Stimulated activated naive CD8-positive, alpha-beta T cell treated with anti-CD3 and anti-CD28 coated beads, Interleukin-15, Interleukin-2, amounts not matched to agents 100 U/mL and 50 U/mL, for 24 hours (primary cell): ENCODE measurements at places on chromosomes 3 and 15.

- DNase-seq, result no peak
These were observed 58.6 kb upstream of the NUDT16 start for GRCh38 chr3:131323014-131323413.

DNA sequence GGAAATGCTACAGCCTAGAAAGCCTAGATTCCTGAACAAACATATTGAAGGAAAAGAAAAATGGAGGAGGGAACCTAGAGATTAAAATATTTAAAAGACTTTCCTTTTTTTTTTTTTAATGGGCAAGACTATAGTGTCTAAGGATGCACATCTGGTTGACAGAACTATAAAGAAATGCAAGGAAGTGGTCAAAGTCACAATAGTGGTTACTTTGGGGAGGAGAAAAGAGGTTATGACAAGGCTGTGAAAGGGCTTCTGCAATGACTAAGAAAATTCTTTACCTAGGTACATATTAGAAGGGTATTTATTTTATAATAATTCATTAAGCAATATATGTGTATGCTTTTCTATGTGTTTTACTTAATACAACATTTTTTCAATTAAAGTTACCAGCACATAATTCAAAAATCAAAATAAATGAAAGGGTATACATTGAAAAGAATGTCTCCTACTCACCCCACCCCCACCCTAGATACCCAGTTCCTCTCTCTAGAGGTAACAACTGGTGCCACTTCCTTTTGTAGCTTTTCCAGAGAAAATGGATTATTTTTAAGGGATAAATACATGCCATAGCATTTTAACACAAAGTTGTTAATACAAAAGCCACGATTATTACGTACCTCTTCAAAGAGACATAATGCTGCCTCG, 70.1 kb downstream of the HERC1 start:
- DNase-seq, result no peak

DNA sequence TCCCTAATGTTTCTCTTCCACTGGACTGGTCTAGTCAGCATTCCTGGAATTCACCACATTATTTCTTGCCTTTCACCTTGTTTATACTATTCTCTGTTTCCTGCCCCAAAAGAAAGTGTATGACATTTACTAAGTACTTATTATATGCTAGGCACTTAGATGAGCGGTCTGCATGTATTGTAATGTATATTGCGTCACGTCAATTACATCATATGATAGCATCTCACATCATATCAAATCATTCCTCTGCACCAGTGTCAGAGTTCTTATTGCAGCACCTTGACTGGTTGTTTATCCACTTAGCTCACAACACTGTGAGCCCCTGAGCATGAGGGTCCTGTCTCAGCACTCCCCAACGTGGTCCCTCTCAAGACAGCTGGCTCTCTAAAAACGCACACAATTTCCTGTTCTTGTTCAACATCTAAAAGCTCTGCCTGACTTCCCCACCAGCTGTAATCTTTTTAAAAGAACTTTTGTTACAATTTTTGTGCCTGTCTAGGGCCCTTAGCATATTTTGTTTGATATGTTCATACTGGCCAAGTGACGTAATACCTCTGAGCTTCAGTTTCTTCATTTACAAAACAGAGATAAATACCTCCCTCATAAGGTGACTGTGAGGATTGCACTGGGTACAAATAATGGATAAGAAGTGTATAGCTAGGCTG, 58.8 kb downstream of the ARHGAP31 start:
- no peak for DNase-seq

GRCh38 chr3:69539134-69539533, 153.2 kb upstream of the FRMD4B start:
- DNase-seq, result no peak

GRCh38 chr3:120780977-120781376, 38.4 kb downstream of the GTF2E1 start:
- no peak for DNase-seq

- DNase-seq, result no peak
These were observed 86.4 kb upstream of the RORA start for GRCh38 chr15:61315471-61315870.

DNA sequence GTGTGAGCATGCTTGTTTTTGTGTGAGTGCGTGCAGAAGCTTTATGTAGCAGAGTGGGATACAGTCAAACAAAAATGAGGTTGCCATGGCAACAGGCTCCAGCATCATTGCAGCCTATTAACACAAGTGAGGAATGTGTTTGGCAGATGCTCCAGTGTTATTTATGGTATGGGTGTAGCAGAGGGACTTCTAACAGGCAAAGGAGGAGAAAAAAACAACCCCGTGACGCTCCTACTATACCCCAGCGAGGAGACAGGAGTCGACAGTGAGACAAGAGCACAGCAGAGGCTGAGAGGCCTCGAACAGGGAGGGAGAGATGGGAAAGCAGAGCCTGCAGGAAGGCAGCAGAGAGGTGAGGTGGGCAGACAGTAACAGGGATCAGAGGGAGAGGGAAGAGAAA, 4.9 kb downstream of the ADCY5 start:
- no peak for DNase-seq

- no peak for DNase-seq
These were observed 50.1 kb downstream of the FRMD5 start for GRCh38 chr15:44144992-44145391.

GRCh38 chr15:34182942-34183341, 27.0 kb downstream of the KATNBL1 start:
- no peak for DNase-seq

GRCh38 chr15:29860872-29861271, 38.6 kb upstream of the TJP1 start:
- DNase-seq, result no peak

- peak; percentile 28 for DNase-seq
These were observed 4.8 kb upstream of the MECOM start for GRCh38 chr3:169668072-169668956.

DNA sequence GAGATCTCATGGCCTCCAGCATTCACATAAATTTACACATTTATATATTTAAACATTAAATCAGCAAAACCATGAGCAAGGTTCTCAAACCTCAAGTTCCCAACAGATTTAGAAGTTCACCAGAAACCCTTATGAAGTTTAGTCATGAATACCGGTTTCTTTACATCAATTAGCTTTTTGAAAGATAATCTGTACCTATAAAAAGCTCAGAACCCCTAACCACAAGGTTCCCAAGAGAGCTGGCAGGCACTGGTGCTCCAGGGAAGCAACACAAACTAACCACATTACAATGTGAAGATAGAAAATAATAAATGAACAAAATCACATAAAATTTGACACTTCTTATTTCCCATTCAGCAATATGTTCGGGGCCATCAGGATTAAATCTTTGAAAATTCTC, 150.9 kb downstream of the FBN1 start:
- DNase-seq, result no peak

DNA sequence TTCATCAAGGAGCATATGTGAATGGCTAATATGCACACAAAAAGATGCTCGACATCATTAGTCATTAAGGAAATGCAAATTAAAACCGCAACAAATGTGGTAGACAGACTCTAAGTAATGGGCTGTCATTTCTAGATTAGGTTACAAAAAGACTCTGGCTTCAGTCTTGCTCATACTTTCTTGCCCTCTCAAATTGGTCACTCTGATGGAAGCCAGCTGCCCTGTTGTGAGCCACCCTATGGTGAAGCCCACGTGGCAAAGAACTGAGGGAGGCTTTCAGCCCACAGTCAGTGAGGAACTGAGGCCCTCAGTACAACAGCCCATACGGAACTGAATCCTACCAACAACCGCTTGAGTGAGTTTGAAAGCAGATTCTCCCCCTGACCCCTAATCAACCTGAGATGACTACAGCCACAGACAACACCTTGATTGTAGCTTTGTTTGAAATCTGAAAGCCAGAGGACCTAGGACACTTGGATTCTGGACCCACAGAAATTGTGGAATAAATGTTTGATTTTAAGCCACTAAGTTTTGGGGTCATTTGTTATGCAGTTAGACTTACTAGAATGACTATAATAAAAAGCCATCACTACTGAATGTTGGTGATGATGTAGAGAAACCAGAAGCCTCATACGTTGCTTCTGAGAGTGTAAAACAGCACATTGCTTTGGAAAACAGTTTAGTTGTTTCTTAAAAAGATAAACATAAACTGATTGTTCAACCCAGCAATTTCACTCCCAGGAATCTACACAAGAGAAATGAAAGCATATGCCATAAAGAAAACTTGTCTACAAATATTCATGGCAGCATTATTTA, 45.7 kb downstream of the EHHADH start:
- no peak for DNase-seq

DNA sequence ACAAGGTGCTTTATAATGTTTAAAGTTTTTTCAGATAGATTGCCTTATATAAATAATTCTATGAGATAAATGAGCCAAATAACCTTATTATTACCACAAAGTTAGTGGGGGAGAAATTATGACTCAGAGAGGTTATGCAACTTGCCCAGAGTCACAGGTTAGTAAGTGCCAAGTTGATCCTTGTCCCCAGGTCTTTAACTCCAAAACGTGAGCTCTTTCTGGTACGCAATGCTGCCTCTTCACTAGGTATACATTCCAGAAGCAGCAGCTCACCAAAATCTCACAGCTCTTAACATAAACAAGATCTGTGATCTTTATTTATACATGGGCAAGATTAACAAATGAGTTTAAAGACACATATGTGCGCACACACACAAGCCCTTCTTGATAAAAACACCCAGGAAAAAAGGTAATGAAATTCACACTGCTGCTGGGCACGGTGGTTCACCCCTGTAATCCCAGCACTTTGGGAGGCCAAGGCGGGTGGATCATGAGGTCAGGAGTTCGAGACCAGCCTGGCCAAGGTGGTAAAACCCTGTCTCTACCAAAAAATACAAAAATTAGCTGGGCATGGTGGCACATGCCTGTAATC, 59.8 kb upstream of the NR2F2 start:
- DNase-seq, result no peak

GRCh38 chr3:134486577-134487041, 752 bp downstream of the CEP63 start:
- no peak for DNase-seq

- DNase-seq, result peak; percentile 48
These were observed 757.0 kb upstream of the NECTIN3 start for GRCh38 chr3:110314512-110315114.

GRCh38 chr15:101615986-101616848, 36.0 kb downstream of the TM2D3 start:
- DNase-seq, result no peak

GRCh38 chr3:126213379-126214028, 33.1 kb upstream of the ALDH1L1 start:
- no peak for DNase-seq

- no peak for DNase-seq
These were observed 219.7 kb upstream of the COL8A1 start for GRCh38 chr3:99418709-99419108.

- DNase-seq, result no peak
These were observed 91.7 kb downstream of the FRMD4B start for GRCh38 chr3:69294014-69294766.

- DNase-seq, result peak; percentile 90
These were observed 105.5 kb downstream of the IQSEC1 start for GRCh38 chr3:12967606-12968351.

DNA sequence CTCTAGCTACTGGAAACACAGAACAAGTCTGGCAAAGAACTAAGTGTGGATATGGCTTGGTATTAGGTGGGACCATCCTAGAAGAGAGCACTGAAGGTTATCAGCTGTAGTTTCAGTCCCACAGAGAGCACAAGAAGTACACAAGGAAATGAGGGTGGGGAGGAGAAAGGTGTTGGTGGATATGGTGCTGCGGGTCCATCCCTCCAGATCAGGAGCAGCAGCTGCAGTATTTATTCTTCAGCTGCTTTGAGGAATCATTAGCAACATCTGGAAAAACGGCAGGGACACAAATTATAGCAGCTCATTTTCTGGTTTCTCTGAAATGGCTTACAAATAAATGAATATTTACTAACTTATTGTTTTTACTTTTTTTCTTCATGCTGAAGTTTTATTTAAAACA, 29.0 kb downstream of the CD80 start:
- no peak for DNase-seq

DNA sequence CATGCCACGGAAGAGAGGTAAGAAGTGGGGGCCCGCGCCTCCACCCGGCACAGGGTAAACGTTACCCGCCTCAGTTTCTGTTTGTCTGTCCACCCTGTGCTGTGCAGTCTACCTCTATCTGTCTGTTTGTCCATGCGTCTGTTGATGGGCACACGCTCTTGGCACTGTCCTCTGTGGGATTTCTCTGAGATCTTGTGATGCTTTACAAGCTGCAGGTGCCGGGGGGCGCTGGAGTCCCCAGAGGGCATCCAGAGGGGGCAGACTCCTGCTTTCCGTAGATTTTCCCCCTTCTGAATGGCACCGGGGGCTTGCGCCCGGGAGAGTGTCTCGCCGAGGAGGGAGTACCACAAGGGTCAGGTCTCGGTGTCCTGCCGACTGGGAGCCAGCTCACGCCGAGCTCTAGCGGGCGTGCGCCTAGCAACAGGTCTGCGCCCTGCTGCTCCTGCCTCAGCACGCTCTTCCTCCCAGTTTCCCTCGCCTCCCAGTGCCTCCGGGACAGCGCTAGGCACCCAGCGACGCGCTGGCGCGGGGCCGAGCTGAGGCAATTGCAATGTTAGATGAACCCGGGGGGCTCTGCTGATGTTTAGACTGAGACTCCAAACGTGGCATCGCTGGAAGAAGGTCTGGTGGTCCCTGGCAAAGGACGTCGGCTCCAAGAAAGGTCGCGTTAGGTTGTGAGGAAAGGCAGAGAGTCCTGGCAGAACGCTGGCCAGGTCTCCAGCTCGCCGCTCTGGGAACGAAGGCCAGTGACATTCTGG, 667 bp downstream of the CEMIP start:
- DNase-seq, result no peak

GRCh38 chr15:58298879-58299850, 132.6 kb upstream of the LIPC start:
- no peak for DNase-seq

DNA sequence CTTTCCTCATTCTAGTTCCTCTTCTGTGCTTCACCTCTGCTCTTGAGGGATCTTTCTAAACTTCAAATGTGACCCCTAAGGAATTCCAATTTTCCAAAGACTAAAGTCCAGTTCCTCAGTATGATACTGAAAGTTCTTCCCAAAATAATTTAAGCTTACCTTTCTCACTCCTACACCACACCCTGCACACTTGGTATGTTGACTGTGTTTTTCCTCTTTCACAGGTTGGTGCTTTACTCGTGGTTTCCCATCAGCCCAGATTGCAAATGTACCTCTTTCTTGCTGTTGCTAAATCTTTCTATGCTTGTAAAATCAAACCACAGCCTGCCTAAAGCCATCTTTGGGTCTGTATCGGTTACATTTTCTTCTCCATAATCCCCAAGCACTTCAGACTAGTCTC, 30.5 kb upstream of the CLDN16 start:
- DNase-seq, result no peak
